ENCODE measurements at places on chromosomes 2 and 18.

- DNase-seq = no peak
These were observed 103.5 kb downstream of the KCNS3 start for GRCh38 chr2:17981936-17982335.

DNA sequence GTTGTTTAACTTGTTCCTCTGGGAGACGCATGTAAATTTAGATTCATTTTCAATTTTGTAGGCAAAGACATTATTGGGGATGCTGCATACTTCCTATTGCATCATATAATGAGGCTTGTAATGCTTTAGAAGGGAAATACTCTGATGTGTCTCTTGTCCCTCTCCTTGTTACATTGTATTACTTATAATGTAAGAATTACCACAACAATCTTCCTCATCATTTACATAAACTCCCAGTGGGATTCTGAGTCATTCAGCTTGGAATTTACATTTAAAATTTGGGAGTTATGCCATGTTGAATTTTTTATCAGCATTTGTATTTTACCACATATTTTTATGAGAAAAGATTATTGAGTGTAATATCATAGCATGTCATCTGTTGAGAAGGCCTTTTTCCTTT, 963.4 kb upstream of the NRXN1 start:
- peak; percentile 95 for DNase-seq

DNA sequence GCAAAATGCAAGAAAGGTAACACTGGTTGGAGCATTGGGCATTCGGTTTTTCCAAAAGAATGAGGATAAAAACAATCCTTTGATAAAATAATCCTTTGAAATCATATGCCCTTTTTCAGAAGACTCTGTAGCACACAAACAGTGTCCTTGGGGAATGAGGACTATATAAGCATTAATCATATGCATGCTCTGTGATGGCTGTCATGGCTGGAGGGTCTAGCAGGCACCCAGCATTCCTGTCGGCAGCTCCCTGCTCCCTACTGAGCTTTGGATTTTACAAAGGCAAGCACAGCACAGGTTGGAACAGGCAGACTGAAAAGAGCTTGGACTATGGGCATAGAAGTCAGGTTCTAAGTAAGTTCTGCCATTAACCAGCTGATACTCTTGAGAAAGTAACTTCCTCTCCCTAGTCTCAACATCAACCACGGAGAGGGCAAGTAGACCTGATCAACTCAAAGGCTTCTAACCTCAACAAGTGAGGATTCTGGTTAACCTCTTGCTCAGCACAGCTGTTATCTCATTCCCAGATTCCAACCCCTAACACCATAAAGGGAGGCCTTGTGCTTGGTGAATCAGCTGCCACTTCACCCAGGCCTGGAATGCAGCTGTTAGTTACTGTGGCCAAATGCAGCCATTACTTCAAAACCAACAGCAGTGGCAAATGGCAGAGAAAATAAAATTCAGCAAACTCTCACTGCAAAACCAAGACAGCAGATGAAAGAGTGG, 29.5 kb downstream of the GALNT14 start:
- no peak for DNase-seq

DNA sequence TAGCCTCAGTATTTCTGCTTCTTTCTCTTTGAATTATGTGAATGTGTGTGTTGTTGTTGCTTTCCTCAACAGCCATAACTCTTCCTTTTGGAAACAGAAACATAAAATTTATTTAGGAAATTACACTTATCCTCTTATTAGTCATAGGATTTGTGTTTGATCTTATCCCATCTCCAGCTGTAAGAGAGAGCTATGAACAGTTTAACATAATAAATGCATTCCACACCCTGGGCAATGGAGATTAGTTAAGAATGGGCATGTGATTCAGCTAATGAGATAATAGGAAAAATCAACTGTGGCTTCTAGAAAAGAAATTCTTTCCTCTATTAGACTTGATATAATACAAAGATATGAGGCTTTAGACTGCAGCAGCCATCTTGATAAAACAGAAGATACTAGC, 55.0 kb downstream of the SCN7A start:
- no peak for DNase-seq

GRCh38 chr2:54411801-54412354, 44.2 kb upstream of the SPTBN1 start:
- no peak for DNase-seq

DNA sequence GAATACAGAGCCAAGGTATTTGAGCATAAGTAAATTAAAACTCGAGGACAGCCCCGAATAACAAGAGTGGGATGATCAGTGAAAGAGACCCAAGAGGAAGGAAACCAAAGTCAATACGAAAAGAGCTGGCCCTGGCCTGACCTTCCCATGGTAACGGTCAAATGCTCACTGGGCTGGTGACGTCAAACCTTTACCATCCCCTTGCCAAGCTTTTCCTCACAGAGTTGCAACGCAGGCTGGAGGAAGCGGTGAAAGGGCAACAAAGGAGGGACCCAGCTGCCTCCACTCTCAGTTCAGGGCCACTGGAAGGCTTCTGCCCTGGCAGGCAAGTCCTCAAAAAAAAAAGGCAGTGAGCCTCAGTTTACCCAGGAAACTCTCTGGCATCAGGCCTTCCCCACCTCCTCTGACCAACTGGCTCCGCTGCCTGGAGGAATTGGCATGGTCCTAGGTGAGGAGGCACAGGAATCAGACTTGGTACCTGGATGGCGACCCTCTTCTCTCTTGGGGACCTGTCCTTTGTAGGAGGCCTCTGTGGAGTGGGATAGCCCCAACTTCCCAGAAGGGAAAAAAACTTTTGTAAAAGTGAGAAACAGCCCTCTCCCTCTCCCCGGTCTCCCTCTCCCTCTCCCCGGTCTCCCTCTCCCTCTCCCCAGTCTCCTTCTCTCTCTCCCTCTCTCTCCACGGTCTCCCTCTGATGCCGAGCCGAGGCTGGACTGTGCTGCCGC, 212.4 kb downstream of the ANAPC1 start:
- peak; percentile 81 for DNase-seq

GRCh38 chr2:129744649-129745048, 234.8 kb upstream of the RAB6C start:
- no peak for DNase-seq

DNA sequence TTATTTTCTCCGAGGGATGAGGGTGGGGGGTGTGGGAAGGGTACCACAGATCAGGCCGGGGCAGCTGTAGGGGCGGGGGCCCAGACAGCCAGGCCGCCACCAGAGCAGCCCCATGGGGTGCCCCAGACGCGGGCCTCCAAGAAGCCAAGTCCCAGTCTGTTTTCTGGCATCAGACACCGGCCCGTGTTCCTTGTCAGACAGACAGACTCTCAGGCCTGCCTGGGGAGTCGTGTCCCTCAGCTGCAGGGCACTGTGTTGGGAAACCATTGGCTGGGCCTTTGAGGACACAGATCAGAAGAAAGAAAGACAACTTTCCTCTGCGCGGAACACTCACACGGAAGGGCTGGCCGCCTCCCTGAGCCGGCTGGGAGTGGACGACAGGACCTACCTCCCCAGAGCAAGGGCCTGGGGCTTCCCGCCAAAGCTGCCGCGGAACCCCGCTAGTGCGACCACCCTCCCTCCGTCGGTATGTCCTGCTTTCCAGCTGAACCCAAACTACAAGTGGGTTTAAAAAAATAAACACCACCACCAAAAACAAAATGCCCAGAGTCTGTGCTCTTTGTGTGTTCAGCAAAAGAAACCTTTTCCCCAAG, 88.0 kb downstream of the SMAD7 start:
- DNase-seq = no peak

- DNase-seq = no peak
These were observed 92.5 kb downstream of the FHOD3 start for GRCh38 chr18:36389811-36390581.

- DNase-seq = no peak
These were observed 149.8 kb downstream of the MYO5B start for GRCh38 chr18:50045126-50045525.

DNA sequence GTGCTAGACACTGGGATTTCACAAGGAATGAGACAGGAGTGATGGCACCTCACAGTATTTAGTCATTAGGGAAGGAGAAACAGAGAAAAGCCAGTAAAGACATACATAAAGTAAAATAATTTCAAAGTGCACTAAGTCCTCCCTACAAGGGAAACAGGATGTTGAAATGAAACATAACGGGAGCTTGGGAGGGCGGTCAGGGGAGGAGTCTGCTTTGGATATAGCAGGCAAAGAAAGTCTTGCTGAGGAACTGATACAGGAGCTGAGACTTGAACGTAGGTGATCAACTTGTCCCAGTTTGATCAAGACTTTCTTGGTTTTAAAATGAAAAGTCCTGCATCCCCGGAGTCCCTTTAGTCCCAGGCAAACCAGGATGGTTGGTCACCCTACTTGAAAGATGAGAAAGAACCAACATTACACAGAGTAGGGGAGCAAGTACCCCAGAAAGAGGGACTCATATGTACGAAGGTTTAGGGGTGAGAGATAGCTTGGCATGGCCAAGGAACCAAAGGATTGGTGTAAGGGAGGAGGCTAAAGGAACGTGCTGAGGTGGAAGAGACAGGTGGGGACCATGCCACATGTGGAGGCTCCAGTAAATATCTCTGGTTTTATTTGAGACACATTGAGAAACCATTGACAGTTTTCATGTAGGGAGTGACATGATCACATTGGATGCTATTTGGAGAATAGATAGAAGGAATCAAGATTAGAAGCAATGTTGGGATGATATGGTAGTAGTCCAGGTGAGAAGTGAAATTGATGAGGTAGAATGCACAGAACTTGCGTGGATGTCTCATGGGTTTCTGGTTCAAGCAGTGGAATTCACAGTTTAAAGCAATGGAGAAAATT, 28.4 kb downstream of the FBXO48 start:
- DNase-seq = no peak

- DNase-seq = no peak
These were observed 3.4 kb downstream of the TFPI start for GRCh38 chr2:187550857-187551256.

DNA sequence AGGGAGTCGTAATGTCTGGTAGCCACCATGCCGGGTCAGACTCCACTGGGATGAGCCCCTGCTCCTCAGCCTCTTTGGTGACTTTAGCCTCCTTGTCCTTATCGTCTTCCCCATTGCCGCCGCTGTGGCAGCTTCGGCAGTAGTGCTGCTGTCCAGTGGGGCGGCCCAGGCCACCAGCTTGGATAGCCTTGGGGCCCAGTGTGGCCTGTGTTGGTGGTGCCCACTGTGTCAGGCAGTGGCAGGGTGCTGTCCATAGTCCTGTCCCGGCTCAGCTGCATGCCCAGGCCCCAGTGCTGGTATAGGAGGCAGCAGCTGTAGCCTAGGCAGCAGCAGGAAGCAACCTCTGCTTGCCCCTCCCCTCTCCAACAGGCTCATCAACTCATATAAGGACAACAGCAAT, 197.1 kb upstream of the RAB12 start:
- no peak for DNase-seq

DNA sequence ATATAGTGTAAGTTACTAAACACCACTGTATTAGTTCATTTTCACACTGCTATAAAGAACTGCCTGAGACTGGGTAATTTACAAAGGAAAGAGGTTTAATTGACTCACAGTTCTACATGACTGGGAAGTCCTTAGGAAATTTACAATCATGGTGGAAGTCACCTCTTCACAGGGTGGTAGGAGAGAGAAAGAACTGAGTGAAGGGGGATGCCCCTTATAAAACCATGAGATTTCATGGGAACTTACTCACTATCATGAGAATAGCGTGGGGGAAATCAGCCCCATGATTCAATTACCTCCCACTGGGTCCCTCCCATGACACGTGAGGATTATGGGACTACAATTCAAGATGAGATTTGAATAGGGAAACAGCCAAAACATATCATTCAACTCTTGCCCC, 618.0 kb downstream of the NYAP2 start:
- DNase-seq = no peak

GRCh38 chr2:98944775-98945174, 8.8 kb upstream of the CRACDL start:
- DNase-seq = peak; percentile 51

DNA sequence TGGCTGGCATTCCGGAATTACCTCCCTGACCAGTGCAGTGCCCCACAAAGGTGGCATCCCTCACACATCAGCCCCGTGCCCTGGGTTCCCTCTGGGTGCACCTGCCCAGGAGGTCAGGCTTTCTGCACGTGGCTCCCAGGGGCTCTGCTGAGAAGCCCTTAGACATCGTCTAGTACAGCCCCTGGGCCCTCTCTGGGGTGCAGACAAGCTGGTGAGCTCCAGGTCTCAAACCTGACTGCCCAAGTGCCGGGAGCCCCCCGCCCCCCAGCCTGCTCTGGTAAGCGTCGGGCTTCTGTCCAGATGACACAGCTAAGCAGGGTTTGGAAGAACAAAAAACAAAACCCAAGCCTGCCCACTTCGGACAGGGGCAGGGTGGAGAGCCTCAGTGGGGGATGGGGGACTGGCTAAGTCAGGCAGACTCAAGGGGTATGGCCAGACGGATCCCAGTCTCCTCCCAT, 20.2 kb downstream of the TWIST2 start:
- peak; percentile 78 for DNase-seq

DNA sequence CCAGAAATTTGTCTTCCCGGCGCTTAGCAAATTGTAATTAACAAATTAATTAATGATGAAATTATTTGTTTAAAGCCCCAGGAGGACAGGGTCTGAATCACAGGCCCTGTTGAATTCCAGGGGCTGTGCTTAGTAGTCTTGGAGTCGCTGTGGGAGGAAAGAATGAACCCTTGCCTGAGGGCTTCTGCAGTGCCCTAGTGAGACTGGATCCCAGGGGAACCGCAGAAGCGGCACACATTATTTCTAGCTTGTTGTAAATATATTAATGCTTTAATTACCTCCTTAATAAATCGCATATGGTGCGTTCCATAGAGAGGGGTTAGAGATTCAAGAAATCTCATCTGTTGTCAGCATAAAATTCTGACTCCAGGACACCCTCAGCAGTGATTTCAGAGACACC, 235.4 kb downstream of the CELF4 start:
- no peak for DNase-seq

DNA sequence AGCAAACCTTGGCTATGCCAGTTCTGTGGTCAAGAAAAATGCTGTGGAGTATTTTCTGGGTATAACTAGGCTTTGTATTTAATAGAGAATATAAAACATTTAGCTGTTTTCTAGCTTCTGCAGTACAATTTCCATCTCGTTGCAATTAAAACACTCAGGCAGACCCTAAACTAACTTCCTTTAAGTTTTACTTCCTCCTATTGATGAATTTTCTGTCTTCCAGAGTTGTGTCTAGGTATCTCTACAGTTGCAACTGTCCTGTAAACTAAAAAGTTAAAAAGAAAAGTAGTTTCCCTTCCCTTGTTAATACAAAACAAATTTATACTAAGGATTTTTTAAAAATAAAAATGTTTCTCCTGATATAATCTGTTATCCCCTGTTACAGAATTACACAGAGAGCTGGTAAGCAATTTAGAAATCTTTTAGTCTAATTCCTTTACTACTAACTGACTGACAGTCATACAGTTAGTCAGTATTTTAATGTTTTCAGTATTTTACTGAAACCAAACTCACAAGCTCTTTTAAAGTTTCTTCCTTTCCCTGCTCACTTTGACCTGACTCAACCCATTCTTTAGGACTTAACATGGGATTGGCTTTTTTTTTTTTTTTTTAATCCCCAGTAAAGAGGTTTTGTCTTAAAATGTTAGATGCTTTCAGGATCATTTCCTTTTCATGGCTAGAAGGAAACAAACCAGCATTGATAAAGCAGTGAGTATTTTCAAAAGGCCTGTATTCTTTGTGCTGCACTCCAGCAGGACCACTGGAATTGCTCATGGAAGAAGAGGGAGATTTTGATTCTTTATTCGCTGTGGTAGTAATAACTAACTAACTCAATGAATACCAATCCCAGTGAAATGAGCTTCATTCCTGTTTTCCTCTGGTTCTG, 22.9 kb downstream of the ITGAV start:
- no peak for DNase-seq

GRCh38 chr2:177952151-177952550, 120.4 kb downstream of the PDE11A start:
- DNase-seq = no peak
